ENCODE measurements at places on chromosomes 2 and 18.

GRCh38 chr18:60684843-60685513 lies 312.4 kb upstream of the MC4R start:
- no peak for DNase-seq

- no peak for DNase-seq
Measured at GRCh38 chr2:27019931-27020855, 12.6 kb upstream of the TMEM214 start.

DNA sequence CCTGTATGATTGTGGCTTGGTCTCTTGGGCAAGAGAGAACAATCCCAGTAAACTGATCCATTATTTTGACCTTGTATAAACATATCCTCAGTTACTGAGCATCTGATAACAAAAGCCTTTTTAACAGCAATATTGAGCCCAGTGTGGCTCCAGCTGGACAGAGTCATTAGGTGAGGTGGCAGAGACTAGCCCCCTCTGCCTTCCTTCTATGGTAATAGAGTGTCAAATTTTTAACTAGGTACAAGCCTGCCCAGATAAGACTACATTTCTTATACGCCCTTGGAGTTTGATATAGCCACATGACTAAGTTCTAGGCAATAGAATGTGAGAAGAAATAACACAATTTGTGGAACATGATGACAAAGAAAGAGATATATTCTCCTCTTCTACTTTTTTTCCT lies 56.2 kb downstream of the HNMT start:
- no peak for DNase-seq

- DNase-seq = no peak
Measured at GRCh38 chr2:203706403-203706802, at the start of gene CD28. Gene CD28, plus strand, starts transcription at chr2:203706639. Its CDS starts 58 bp downstream, at chr2:203706697.

DNA sequence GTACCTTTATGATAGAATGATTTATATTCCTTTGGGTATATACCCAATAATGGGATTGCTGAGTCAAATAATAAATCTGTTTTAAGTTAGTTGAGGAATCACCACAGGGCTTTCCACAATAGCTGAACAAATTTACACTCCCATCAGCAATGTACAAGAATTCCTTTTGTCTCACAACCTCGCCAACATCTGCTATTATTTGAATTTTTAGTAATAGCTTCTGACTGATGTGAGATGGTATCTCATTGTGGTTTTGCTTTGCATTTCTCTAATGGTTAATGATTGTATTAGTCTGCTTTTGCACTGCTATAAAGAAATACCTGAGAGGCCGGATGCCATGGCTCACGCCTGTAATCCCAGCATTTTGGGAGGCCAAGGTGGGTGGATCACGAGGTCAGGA lies 1387.6 kb upstream of the ACVR2A start:
- DNase-seq = no peak

GRCh38 chr2:64862623-64863022 lies 126.6 kb upstream of the SLC1A4 start:
- no peak for DNase-seq

DNA sequence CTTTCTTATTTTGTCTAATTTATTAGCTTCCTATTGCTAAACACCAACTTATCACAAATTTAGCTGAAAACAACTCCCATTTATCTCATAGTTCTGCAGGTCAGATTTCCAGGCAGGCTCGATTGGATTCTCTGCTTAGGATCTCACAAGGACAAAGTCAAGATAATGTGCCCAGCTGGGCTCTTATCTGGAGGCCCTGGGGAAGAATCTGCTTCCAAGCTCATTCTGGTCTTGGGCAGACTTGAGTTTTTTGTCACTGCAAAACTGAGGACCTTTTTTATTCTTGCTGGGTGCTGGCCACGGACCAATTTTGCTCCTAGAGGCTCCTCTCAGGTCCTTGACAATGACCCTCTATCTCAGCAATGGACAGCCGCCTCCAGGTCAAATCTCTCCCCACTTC lies 215.5 kb downstream of the TRIB2 start:
- no peak for DNase-seq

DNA sequence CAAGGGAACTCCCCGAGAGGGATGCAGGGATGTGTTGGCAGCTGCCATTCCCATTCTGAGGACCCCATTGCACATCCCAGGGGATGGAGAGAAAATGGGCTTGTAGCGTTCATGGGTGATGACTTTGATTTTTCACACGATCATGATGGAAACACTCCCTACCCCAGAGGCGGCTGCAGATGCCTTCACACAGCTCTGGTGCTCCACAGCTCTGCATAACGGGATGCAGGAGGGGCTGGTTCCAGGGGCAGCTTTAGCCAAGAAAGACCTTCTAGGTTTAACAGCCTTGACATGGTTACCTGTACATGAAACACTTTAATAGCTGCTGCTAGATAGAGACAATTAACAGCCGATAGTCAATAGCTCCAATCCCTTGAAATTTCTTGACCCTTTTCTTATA lies 88.7 kb downstream of the TPO start:
- DNase-seq = no peak

GRCh38 chr2:9440058-9440727 lies 16.7 kb downstream of the CPSF3 start:
- peak; percentile 8 for DNase-seq

DNA sequence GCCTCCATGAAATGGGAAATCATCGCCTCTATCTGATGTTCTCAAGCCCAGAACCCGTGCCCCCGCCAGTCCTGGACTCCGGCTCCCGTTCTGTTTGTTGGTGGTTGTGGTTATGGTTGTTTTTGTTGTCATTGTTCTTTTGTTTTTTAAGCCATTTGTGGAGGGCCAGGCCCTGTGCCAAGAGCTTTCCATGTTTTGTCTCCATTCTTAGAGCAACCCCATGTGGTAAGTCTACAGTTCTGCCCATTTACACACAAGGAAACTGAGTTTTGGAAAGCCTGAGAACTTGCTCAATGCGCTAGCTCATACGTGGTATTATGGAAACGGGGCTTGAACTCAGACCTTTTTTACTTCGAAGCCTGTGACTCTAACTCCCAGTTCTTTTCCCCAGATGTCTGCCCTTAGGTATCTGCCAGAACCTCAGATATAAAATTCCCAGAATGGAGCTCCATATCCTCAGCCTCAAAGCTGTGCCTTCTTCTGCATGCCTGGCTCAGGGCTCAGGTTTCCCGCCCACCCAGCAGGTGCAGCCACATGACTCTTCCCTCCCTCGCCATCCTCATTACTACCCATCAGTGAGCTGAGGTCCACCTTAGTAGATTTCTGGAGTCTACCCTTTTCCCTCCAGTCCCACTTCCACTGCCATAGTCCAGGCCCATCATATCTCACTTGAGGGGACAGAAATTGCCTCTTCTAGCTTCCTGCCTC lies 194.1 kb downstream of the KLHL29 start:
- peak; percentile 16 for DNase-seq

GRCh38 chr2:167814881-167815718 lies 432.3 kb downstream of the STK39 start:
- DNase-seq = no peak

- no peak for DNase-seq
Measured at GRCh38 chr2:168465594-168465993, 9.5 kb downstream of the CERS6 start.

Data from hippocampal formation (tissue), 2 donors.